ENCODE measurements at places on chromosomes 1 and 21.

- no peak for DNase-seq
Measured at GRCh38 chr1:181062836-181063428, 25.6 kb upstream of the IER5 start.

DNA sequence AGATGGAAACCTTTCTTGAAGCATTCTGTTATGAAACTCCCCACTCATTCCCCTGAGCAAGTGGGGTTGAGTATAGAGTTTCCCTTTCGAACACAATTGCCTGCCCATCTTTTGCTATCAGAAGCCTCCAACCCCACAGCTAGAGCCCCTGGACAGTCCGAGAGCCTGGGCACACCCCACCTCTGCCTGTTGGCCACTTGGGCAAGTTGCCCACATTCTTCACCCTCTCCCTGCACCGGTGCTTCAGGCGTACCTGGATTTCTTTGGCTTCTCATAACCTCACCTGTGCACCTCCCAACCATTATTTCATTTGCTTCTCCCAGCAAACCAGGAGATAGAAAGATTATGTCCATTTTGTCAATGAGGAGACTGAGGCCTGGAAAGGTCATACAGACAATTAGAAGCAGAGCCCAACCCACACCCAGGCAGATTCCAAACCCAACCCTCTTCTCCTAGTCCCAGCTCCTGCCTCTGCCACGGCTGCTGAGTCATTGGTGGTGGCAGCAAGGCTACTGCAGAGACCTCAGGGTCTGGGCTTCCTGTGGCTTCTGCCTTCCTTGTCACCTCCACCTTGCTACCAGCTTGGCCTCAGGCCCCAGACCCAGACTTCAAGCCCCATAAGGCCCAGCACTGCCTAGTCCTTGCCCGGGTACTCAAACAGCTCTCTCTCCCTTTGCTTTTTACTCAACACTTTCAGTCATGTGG is 118.7 kb upstream of the ZBTB40 start:
- no peak for DNase-seq

- DNase-seq = no peak
Measured at GRCh38 chr21:17819877-17820229, 697 bp upstream of the C21orf91 start.

- no peak for DNase-seq
Measured at GRCh38 chr1:172642970-172643369, 15.9 kb upstream of the FASLG start.

- DNase-seq = no peak
Measured at GRCh38 chr1:58816747-58817221, 32.9 kb upstream of the JUN start.

DNA sequence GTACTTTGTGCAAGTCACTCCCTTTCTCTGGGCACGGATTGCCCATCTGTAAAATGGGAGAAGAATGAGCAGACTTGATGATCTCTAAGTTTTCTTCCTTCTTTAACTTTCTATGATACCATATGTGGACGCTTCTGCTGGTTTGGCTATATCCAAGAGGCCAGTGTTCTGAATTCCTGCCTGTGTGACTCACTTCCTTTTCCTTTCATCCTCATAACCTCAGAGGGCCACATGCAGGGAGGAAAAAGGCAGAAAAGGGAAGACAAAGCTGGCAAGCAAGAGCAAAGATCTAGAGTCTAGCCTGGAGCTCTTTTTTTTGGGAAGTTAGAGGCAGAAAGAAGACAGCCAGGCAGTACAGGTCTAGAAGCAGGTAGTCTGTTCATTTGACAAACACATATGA is 151.2 kb downstream of the OMA1 start:
- DNase-seq = no peak

DNA sequence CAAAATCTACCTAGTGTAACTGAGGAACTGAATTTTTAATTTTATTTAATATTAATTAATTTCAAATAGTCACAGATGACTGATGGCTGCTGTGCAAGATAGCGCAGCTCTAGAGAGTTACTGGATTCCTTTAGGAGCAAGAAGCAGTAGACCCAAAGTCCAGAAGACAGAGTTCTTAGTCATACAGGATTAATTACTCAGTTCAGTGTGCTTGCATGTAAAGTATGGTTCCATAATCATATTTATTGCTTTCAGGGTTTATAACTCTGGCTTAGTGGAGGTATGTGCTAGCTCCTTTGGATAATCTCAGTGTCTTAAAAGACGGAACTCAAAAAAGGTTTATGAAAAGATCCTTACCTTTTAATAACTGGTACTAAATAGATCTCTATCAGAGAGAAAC is 17.4 kb downstream of the CEPT1 start:
- DNase-seq = no peak

DNA sequence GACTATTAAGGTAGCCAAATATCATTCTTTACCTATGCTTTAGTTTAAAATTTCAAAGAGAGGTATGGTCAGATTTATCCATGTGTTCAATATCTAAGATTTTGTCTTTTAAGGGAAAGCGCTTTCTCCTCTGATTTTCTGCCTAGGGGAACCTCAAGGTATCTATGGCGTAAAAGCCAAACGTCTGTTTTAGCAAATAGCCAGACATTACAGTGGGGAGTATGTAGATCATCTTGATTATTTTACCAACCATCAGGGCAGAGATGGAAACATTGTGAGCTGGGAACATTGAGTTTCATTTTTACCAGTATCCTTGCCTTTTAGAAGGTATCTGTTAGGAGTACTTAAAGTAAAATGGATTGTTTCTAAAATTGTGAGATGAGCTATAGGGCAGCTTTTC is 71.0 kb downstream of the LEPR start:
- DNase-seq = no peak

- no peak for DNase-seq
Measured at GRCh38 chr1:170284016-170284415, 138.3 kb downstream of the NTMT2 start.

DNA sequence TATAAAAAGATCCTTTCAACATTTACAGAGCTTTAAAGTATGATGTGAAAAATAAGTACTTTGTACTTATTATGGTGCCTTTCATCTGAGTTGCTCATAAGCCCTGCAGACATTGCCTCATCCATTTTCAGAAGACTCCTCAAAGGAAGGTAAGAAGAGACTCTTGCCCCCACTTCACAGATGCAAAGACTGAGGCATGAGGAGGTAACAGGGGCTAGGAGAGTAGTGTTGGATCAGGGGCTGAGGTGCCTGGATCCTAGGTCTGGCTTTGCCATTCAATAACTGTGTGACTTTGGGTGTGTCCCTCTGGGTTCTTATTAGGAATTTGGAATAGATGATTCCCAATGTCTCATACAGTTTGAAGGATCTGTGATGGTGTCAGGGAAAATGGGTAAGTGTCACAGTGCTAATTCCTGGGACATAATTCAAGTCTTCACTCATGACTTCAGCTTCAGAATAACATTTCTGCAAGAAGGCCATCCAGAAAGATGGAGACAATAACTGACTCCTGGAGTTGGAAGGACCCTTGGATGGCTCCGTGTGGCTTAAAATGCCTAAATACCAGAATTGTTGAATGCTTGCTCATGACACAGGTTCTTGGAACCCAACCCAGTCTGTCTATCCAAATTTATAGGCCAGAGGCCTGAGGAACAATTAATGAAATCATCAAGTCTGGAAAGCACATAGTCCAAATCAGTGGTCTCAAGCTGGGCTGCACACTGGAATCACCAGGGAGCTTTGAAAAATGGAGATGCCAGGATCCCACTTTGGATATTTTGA is 93.1 kb upstream of the RUNX1 start:
- DNase-seq = no peak

DNA sequence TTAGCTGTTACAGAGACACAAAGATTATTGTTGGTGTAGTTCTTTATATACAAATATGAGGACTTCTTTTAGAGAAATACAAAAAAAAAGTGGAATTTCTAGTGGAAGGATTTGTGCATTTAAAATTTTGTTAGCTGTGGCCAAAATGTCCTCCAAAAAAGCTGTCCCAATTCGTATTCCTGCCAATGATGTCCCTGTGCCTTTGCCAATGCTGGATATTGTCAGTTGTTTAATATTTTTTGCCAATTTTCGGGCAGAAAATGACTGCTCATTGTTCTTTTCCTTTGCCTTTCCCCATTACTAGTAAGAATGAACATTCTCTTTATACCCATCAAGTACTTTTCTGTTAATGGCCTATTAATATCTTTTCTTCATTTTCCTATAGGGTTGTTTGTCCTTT is 110.0 kb upstream of the HOOK1 start:
- no peak for DNase-seq

DNA sequence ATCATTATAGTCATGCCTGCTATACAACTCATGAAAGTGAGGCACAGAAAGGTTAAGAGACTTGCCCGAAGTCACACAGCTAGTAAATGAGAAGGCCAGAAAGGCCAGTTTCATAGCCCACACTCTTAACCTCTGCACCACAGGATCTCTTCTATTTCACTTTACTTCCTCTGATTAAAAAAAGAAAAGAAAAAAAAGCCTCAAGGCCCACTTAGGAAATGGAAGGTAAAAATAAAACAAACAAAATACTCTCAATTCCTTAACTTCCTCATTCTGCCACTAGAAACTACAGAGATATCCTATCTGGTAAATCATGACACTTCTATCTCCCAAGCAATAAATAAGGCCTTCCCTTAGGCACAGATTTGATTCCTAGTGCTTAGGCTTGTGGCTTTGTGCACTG is 7.6 kb upstream of the ENAH start:
- no peak for DNase-seq

DNA sequence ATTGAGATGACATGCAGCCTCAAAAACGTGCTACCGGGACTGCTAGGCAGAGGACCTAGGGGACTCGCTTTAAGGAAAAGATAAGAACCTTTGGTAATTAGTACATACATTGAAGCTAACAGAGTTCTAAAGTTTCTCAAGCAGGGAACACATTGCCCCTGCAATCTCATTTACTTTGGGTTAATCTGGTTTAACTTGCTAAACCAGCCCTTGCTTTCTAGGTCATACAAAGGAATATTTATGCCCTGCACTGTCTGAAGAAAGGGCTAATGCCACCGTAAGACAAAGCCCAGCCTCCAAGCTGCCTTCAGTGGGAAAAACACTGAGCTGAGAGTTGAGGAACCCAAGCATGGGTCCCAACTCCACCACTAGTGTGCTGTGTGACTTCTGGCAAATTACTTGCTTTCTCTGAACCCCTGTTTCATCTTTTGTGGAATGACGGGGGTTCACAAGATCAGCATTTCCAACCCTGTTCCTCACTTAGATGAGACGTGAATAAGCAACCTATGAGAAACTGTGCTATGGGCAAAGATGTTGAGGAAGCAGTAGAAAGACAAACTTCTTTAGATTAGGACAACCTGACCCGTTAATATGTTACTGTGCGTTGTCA is 66.3 kb downstream of the VWA5B1 start:
- no peak for DNase-seq

DNA sequence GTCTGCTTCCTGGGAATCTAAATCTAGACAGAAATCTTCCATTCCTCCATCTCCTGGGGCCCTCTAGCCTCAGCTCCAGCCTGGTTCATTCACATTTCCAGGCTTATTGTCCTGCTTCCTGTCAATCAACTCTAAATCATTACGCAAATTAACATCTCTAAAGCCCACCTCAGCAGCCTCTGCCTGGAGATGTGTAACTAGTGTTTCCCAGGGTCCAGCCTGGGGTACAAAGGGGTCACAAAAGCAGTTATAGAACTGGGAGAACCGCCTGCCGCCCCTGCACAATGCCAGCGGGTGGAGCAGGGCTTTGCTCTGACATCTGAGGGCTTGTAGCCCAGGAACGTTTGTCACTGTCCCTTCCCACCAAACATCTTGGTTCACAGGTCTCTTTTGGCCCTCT is 373.5 kb downstream of the RRAGC start:
- no peak for DNase-seq
